Adipose tissue (tissue), 3 donors: ENCODE measurements at places on chromosomes 16 and 17. TPM values are rescaled to one million over a fixed set of nuclear protein-coding genes. Genes with fewer than 3 reads are reported as not detected.

Gene FBXW10B
- polyA plus RNA-seq = 0.88 TPM

Gene MT1M
- 1,265 TPM for polyA plus RNA-seq

Gene NPIPB9
- polyA plus RNA-seq = 0.33 TPM

Gene PHKG2
- 22.0 TPM for polyA plus RNA-seq

Gene KRTAP9-4
- not detected for polyA plus RNA-seq

Gene CCDC200
- polyA plus RNA-seq = 2.5 TPM

Gene RNF43
- 0.16 TPM for polyA plus RNA-seq

Gene C17orf58
- 8.2 TPM for polyA plus RNA-seq

Gene SLFN13
- 0.49 TPM for polyA plus RNA-seq

Gene CES1
- polyA plus RNA-seq = 67.4 TPM

Gene ZSWIM7
- polyA plus RNA-seq = 53.8 TPM

Gene ALDH3A1
- 13.1 TPM for polyA plus RNA-seq

Gene TMEM256
- polyA plus RNA-seq = 173 TPM

Gene TMEM170A
- polyA plus RNA-seq = 6.6 TPM

Gene KCTD19
- 0.56 TPM for polyA plus RNA-seq

Gene KRT40
- polyA plus RNA-seq = not detected

Gene CD300E
- polyA plus RNA-seq = 1.3 TPM

Gene HBA2
- 57.9 TPM for polyA plus RNA-seq

Gene GABARAPL2
- 124 TPM for polyA plus RNA-seq
